Airway epithelial cell (primary cell): ENCODE measurements at places on chromosomes 5 and 9. TPM values are rescaled to one million over a fixed set of nuclear protein-coding genes. Genes with fewer than 3 reads are reported as not detected.

Gene RNF44
- total RNA-seq: 13.0 and 19.1 TPM in 2 replicates

Gene FOXD4L6
- total RNA-seq: 0.05 and 0.07 TPM in 2 replicates

Gene GFI1B
- total RNA-seq: not detected in 2 replicates

Gene B4GALT1
- 80.5 and 107 TPM in 2 replicates for total RNA-seq

Gene ARL14EPL
- not detected in 2 replicates for total RNA-seq

Gene ALDH1A1
- total RNA-seq: 2.2 and 3.1 TPM in 2 replicates

Gene LIX1
- total RNA-seq: not detected in 2 replicates

Gene TUSC1
- total RNA-seq: 20.3 and 21.8 TPM in 2 replicates

Gene TMED9
- 134 and 136 TPM in 2 replicates for total RNA-seq

Gene BTNL3
- total RNA-seq: not detected in 2 replicates
